ENCODE measurements at places on chromosomes 12 and 14.
A peak's percentile ranks its signal among the peaks of the same experiment; 100 is the strongest.

DNA sequence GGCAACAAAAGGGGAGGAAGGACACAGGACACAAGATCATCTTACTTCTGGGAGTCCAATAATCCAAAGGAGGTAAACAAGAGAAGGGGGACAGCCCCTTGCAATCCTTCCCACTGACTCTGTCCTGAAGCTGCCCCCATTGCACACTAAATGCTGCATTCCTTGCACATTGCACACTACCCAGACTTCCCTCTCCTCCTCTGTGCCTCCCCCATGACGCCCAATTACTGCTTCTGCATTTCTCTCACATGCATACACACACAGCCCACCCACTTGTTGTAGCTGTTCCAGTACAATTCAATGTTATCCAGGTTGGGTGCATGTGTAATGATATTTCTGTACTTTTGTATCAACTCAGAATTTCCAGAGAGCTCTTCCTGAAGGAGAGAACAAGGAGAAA is 5.5 kb downstream of the NDRG2 start:
- DNase-seq = no peak

GRCh38 chr12:82963956-82964355 is 277.2 kb downstream of the TMTC2 start:
- no peak for DNase-seq

DNA sequence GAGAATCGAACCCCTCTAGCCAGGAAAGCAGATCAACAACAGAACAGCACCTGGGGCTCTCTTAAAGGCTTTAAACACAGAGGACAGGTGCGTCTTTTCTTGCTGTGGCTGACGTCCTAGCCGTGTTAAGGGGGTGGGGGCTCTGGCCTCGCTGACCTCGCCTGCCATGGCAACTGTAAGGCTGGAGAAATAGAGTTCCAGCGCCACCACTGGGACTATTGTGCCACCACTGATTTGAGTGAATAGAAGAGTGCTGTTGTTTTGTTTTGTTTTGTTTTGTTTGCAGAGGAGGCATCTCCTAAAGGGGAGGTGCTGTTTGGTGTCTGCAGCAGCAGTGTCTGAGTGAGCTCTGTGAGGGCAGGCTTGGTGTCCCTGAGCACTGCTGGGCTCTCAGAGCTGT is 34.2 kb upstream of the PRMT8 start:
- DNase-seq = peak; percentile 56

GRCh38 chr14:68655021-68655831 is 137.6 kb downstream of the ZFP36L1 start:
- no peak for DNase-seq

DNA sequence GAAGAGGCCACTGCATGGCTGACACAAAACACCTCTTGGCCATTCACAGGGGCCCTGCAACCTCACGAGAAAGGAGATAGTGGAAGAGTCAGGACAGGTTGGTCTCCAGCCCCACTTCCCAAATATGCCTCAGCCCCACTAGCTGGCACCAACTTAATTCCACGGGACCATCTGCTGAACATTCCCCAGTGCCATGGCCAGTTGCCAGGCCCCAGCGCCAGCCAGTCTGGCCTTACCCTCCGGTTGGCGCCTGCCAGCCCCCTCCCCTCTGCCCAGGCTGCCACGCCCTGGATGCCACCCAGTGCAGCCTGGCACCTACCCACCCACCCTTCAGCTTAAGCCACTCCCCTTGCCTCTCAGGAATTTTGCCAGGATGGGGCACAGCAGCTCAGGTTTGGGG is 21.2 kb upstream of the HSPB8 start:
- no peak for DNase-seq

DNA sequence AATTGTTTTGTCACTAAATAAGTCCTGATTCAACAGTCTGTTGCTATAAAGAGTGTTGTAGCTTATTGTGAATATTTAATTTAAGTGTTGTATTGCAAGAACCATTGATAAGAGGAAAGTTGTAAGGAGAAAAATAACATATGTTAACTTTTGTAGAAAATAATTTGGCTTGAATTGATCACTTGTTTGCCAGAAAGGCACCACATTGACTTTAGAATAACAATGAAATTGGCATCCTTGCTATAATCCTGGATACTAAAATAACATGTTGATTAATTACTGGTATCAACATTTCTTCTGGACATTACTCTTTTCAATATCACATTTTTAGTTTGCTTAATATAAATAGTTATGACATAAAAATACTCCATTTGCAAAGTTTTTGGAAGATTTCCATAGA is 159.0 kb downstream of the MGAT4C start:
- DNase-seq = no peak

GRCh38 chr12:30570211-30570890 is 125.3 kb downstream of the IPO8 start:
- DNase-seq = no peak

DNA sequence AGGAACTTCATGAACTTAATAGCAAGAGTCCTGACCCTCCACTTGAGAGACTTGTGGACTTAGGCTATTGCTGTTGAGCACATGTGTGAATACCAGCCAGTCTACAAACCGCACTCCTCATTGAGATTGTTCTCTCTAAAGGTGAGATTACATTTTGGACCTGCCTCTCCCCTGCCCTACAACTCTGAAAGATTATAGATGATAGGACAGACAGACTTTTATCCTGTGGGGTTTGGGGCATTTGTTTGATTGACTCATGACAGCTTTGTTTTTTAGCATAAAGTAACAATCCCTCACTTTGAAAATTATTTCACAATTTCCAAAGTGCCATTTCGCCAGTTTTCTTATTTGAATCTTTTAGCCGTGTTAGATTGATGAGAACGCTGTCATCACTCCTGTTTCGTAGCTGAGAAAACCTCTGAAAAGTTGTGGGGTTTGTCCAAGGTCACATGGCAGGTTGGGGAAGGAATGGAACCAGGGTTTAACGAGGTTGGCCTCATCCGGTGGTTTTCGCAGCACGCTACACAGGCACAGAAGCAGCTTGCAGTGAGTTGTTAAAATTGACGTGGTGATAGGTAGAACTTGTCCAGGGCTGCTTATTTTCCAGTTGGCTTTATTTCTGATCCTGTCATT is 836 bp downstream of the EVL start:
- no peak for DNase-seq

- DNase-seq = no peak
Observed at GRCh38 chr12:19125325-19125724, 4.2 kb upstream of the PLEKHA5 start.

DNA sequence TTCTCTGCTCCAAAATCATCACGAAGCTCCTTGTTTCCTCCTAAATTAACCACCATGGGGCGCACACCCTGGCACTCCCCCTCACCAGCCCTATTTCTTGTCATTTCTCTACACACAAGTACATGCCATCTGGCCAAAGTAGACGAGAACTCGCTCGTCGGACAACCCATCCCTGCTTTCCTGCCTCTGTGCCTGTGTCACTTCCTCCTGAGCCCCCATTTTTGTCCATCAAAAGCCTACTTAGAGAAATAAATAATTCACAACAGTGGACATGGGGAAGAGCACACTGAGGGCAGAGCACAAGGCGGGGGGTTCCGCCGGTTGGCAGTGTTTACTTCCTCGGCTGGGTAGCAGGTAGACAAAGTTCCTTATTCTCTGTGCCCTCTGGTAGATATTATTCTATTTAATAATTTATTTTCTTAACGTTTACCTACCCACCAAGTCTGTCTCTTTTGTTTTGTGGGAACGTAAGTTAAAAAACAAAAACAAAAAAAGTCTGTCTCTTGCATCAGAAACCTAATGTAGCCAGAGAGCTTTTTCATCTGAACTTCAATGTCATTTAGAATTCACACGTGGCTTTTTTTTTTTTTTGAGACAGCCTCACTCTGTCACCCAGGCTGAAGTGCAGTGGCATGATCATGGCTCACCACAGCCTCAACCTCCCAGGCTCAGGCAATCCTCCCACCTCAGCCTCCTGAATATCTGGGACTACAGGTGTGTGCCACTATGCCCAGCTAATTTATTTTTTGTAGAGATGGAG is 6.0 kb downstream of the VPS37B start:
- DNase-seq = no peak

- DNase-seq = no peak
Observed at GRCh38 chr12:104049278-104049902, 597 bp downstream of the GLT8D2 start.

- no peak for DNase-seq
Observed at GRCh38 chr14:56004786-56005185, 113.4 kb upstream of the PELI2 start.

DNA sequence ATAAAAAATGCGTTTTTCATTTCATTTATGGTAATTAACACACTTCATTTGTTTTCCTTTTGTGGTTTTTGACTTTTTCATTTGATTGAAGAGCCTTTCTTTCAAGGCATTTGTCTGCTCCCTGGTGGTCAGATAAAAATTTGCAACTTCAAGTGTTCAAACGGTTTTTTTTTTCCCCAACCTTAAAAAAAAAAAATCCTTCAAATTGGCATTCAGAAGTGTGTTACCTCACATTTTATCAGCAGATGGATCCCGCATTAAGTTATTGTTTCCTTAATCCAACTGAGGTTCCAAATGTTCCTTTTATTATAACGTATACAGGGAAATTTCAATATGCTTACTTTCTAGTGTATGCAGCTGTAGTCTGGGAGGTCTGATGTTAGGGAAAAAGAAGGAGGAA is 47.2 kb downstream of the MYF5 start:
- peak; percentile 55 for DNase-seq

GRCh38 chr14:46018846-46019420 is 632.6 kb downstream of the RPL10L start:
- no peak for DNase-seq

DNA sequence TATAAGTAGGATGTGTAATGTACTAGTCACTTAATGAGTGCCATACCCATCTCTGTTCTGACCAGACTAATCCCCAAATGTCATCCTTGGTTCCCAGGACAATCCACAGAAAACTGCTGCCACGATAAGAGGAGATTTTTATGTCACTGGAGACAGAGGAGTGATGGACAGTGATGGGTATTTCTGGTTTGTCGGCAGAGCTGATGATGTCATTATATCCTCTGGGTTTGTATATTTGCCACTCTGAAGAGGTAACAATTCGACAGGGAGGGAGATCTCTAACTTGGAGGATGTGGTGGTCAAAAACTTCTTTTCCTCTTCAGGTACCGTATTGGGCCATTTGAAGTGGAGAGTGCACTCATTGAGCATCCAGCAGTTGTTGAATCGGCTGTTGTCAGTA is 20.3 kb downstream of the ACSM4 start:
- no peak for DNase-seq

DNA sequence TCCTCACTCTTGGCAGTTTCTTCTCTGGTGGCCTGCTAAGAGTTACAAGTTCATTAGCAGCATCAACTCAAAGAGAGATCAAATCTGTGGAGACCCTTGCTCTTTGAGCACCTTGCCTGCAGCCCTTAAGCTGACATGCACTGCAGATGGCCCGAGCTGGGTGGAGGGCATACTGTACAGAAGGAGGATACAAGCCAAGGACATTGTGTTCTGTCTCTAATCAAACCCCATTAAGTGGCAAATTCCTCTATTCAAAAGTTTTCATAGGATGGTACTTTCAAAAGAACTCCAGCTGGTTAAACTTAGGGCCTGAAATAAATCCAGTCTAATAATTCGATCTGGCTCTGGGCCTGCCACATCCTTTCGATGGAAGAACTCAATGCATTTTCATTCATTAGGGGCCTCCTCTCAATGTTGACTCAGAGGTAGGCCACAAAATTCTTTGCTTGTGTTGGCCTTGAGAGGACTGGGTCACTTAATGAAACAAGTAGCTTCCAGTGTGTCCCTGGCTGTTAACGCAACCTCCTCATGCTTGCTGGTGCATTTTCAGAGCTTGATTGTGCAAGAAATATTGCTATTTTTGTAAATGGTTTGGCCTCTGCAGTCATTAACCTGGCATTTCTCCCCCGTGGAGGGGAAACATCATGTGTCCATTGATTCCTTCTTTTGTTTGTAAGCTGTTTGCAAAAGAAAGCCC is 318.2 kb downstream of the NUAK1 start:
- no peak for DNase-seq

GRCh38 chr12:11568762-11569478 is 80.6 kb upstream of the ETV6 start:
- no peak for DNase-seq

GRCh38 chr14:103393676-103394626 is 8.7 kb downstream of the MARK3 start:
- peak; percentile 18 for DNase-seq

DNA sequence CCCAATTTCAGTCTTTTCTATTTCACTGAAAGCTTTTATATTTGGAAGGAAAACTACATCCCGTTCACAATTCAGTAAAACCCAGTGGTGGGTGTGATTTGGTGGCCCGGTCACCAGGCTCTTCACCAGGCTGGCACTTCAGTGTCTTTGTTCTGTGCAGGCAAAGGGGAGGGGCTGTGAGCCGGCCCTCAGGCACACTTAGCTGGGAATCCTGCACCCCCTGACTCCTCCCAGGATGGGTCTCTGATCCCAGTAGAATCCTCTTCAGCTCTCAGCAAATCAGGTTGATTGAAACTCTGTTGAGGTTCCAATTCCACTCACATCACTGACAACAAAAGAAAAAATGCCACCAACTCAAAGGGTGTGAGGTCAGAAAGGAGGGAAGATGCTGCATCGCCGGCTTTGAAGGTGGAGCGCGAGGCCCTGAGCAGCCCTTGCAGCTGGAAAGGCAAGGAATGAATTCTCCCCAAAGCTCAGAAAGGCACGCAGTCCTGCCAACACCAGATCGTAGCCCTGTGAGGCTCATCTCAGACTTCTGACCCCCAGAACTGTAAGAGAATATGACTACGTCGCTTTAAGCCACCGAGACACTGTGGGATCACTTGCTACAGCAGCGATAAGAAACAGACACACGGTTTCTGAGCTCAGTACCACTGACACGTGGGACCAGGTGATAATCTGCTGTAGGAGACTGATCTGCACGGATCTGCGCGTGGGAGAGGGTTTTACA is 166.6 kb downstream of the PIWIL1 start:
- no peak for DNase-seq

DNA sequence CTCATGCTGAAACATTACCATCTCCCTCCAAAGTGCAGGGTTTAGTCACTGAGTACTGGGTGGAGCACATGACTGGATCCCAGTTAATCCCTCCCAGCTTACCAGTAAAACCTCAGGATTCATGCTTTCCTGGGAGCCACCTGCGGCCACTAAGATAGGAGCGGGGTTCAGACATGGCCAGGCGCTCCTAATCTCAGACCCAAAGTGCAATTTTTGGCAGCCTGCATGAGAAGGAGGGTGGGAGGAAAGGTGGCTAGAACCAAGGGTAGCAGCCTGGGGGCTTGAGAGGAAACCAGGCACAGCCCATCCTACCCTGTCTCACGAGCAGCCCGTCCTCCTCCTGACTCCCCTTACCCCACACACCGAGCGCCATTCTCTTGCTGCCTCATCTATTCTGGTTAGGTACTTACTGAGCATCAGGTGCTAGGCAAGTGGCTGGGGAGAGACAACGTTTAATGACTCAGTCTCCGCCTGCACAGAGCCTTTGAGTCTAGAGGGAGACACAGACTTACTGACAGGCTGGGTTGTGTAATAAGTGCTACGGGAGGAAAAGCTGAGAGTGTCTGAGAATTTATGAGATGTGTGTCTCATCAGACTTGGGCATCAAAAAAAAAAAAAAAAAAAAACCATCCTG is 9.9 kb downstream of the GPRC5A start:
- DNase-seq = no peak

DNA sequence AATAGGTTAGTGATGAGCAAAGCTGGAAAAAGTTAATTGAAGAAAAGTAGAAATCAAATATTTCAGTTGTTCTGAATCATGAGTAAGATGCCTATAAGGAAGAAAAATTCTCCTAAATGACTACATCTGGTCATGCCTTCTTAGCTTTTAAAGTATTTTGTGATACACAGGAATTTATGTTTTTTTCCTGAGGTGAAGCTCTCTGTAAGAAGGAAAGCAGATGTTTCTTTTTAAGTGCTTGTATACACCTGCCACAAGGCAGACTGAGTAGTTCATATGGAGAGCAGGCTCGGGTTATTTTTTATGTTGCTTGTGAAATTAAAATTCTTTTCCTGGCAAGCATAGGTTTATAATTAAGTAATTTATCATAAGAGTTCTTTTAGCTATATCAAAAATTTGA is 275.2 kb downstream of the RAD51B start:
- no peak for DNase-seq
